DMS79 (cell line): ENCODE measurements at places on chromosomes 11 and 22.

DNA sequence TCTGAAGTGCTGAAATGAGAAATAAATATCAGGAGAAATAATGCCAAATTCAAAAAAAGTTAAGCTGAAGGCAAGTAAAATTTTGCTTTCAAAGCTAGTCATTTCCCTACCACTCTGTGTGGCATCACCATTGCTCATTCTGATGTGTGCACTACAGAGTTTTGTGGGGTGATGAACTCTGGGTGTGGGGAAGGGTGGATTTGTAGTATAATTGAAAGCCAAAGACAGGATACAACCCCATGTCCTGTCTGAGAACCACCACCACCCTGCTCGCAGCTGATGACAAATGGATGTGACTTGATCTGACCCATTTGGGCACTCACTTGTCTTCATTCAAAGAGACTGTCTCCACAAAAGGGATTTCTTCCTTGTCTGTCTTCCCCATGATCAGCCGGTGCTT, 19.3 kb upstream of the TMEM9B start:
- DNase-seq = no peak

DNA sequence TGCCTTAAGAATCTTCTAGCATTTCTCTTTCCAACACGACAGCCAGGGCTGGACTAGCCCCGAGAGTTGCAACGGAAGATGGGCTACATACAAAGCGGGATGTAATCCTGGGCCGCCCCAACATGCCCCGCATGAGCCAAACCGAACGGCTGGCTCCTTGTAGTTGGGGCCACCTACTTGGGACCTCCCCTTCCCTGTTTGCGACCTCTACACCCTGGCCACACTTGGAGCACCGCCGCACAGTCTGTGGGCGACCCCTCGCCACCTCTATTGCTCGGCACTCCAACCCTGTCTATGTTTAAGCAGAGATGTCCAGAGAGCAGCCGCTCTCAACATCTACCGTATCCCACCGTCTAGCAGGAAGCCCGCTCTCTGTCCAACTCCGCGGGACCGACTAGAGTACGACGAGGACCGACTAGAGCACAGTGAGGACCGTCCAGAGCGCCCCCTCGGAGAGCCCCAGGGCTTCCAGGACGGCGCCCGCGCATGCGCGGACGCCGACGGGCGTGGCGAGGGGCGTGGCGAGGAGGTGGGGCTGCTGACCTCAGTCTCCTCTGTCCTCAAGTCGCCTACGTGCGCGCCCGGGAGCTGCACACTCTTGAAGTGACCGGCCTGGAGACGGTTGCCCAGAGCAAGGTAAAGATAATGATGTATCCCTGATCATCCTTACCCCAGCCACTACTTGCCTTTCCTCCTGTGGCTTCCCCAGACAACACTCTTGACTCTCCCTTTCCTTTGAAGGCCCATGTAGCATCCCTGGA, 32.3 kb downstream of the NEAT1 start:
- peak; percentile 80 for DNase-seq

DNA sequence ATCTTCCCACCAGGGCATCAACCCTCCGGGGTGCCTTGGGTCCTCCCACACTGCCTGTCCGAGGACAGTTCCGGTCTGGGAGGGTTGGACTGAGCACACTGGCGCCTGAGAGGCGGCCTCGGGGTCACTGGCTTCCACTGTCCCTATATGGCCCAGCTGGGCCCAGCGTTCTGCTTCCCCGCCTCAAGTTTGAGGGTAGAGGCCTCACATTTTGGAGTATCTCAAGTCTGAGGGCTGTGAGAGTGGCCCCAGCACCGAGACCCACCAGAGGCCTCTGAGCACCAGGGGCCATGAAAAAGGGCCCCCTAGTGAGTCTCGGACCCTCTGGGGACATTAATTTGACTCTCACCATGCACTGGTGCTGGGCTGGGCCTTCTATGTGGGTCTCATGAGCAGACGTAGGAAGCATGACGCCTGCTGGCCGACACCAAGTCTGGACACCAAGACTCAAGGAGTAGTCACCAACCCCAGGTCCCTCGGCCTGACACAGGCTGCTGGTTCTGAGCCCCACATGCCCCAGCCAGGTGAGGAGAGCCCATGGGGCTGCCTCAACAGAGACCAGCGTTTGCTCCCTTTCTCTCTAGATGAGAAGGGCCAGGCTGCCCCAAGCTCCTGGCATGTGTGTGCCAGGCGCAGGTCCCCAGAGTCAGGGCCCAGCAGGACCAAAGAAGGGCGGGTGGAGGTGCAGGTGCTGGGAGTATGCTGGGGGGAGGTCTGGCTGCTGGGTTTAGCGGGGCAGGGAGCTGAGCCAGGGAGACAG, 27.5 kb downstream of the ARVCF start:
- no peak for DNase-seq

- no peak for DNase-seq
These were observed 166.8 kb upstream of the MTMR2 start for GRCh38 chr11:96090711-96091110.

DNA sequence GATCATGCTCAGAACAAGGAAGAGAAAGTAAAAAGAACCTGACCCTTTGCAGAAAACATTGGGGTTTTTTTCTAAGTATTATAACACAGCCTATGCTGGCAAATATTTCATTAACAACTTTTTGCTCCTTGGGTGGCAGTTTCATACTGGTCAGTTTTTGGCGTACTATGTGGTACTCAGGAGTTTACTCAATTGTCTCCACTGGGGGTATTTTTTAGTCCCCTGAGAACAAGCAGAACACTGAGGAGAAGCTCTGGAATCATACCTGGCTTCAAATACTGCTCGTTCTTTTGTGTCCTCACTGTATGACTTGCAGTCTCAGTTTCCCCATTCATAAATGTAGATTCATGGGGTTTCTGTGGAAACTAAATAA, 90.4 kb downstream of the SERGEF start:
- DNase-seq = no peak

GRCh38 chr11:65214212-65214845, 32.6 kb downstream of the CAPN1 start:
- no peak for DNase-seq

GRCh38 chr22:46537946-46538813, 760 bp upstream of the CELSR1 start:
- no peak for DNase-seq

GRCh38 chr22:47354668-47355387, 592.4 kb downstream of the TBC1D22A start:
- DNase-seq = no peak

DNA sequence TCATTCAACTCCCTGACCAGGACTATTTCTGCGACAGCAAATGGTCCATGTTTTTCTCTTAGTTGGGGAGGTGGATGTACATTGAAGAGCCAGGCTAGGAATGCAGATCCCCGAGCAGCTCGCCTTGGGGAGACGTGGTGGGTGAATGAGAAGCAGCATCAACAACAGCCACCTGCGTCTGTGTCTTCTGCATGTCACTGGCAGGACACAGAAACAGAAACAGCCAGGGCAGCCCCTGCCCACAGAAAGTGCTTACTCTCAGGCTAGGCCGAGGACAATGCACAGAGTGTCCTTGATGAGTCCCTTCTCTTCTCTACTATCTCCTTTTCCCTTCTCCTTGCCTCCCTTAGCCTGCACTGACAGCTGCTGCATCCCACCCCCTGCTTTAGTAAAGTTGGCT, 541.9 kb upstream of the CADM1 start:
- DNase-seq = no peak

DNA sequence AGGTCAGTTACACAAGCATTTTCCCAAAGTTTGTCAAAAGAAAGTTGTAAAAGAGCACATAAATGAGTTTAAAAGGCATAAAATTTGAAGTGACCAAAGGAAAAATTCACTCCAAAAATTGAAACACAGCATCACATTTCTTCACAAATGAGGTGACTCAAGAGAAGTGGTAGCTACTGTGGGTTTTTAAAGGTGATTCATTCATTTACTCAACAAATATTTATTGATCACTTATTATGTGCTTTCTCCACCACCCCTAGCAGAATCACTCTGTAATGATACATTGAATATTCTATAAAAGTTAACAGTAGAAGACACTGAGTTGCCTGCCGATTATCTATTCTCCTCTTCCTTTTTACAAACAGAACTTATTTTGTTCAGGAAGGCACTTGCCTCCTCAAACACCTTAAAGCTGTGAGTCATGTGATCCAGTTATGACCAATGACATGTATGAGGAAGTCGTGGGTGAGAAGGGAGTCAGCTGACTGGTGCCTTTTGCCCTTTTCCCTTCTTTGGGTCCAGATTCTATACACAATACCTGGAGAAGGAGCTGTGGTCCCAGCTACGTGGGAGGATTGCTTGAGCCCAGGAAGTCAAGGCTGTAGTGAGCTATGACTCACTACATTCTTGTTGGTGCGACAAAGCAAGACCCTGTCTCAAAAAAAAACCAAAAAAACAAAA, 67.7 kb upstream of the CLNS1A start:
- no peak for DNase-seq

- no peak for DNase-seq
These were observed 61.9 kb downstream of the NRXN2 start for GRCh38 chr11:64661146-64661545.

- no peak for DNase-seq
These were observed 36.0 kb downstream of the FAM83F start for GRCh38 chr22:40030758-40031095.
